Uterus (tissue), 4 donors: ENCODE measurements at places on chromosomes 7 and 10. TPM values are rescaled to one million over a fixed set of nuclear protein-coding genes. Genes with fewer than 3 reads are reported as not detected.

GRCh38 chr10:37856881-37857286 is 526 bp downstream of the ZNF248 start:
- H3K27ac ChIP-seq: peak overlapping the region; percentile 100
- DNase-seq: peak; percentile 34
- H3K4me3 ChIP-seq: peak overlapping the region; percentile 64
- peaks cover 4% of the 10 kb centered on the region for H3K4me1 ChIP-seq

- no peaks in the 10 kb centered on the region for H3K27me3 ChIP-seq
- H3K36me3 ChIP-seq: no peaks in the 10 kb centered on the region
- no peak overlapping the region for H3K27ac ChIP-seq
- H3K4me3 ChIP-seq: no peak overlapping the region
Measured at GRCh38 chr7:107833684-107834106, 30.7 kb upstream of the SLC26A3 start.

DNA sequence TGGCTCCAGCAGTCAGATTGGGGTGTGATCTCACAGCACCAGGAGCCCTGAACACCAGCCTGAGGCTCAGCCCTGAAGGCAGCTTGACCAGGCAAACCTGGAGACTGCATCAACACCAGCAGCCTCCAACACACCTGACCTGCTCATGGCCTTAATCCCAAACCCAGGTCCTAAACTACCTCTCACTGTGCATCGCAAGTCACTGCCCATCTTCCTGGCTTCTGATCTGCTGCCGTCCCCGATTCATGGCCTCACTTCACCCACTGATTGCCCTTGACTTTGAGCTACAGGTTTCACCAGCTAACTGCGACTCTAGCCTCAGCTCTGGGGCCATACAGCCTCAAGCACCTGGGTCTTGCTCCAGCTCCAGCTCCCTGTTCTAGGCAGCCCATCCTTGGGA is 49.1 kb downstream of the PARP12 start:
- no peaks in the 10 kb centered on the region for H3K36me3 ChIP-seq
- no peak for DNase-seq
- H3K27me3 ChIP-seq: no peaks in the 10 kb centered on the region
- no peak overlapping the region for H3K4me3 ChIP-seq
- H3K27ac ChIP-seq: no peak overlapping the region

DNA sequence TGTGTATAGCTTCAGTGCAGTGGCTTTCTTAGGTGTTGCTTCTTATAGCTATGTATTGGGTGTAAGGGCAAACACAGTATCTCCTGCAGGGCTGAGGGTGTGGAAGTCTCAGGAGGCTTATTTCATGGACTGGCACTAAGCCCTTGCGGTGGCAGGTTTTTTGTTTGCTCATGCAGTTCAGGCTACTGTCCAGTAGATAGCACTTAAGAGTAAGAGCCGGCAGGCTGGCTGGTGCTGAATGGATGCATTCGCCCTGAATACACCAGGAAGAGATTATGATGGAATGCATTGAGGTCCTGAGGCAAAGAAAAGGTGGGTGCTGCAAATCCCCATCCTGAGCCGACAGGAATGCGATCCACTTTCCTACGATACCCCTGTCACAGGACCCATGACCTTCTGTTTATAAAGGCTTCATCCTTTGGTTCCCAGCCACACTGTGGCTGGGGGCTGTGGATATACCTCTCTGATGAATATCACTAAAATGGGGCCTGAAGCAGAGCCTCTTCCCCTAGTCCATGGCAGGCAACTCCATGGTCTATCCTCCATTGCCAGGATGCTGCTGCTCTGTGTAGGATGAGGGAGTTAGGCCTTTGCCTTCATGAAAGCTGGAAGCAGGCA is 44.9 kb downstream of the ANXA8 start:
- H3K4me1 ChIP-seq: no peaks in the 10 kb centered on the region
- H3K27me3 ChIP-seq: no peaks in the 10 kb centered on the region
- no peaks in the 10 kb centered on the region for H3K36me3 ChIP-seq

- peak overlapping the region; percentile 90 for H3K27ac ChIP-seq
- H3K27me3 ChIP-seq: no peaks in the 10 kb centered on the region
- DNase-seq: peak; percentile 27
- H3K4me1 ChIP-seq: no peaks in the 10 kb centered on the region
- peak overlapping the region; percentile 59 for H3K4me3 ChIP-seq
Measured at GRCh38 chr7:114086914-114087652, 168.3 kb upstream of the PPP1R3A start.

CTNNA3 gene
- 6.9 TPM for total RNA-seq

GPNMB gene
- 127 TPM for total RNA-seq

- H3K27me3 ChIP-seq: no peaks in the 10 kb centered on the region
- peak overlapping the region; percentile 41 for H3K27ac ChIP-seq
Measured at GRCh38 chr10:103123282-103124024, 69.6 kb downstream of the NT5C2 start.

- DNase-seq: no peak
- no peak overlapping the region for H3K4me3 ChIP-seq
- H3K4me1 ChIP-seq: no peaks in the 10 kb centered on the region
- peaks cover 2% of the 10 kb centered on the region for H3K36me3 ChIP-seq
- H3K27me3 ChIP-seq: no peaks in the 10 kb centered on the region
Measured at GRCh38 chr10:27065084-27065483, 35.2 kb downstream of the ANKRD26 start.

DNA sequence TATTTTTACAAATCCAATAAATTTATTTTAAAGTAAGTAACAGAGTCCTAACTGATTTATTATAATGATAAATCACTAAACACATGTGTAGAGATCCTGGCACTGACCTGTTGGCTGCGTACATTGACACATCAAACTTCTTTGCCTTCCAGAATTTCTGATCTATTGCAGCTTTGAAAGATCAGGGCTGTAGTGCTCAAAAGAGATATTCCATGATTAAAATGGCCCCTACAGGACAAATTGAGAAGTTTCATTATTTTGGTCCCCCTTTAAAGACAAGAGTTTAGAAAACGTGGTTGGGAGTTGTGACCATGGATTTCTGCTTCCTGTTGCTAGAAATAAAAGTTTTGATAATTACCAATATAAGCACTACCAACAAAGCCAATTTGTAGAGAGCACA is 87.7 kb upstream of the PDK4 start:
- H3K27ac ChIP-seq: no peak overlapping the region
- no peaks in the 10 kb centered on the region for H3K4me1 ChIP-seq
- no peak for DNase-seq
- H3K27me3 ChIP-seq: no peaks in the 10 kb centered on the region

DNA sequence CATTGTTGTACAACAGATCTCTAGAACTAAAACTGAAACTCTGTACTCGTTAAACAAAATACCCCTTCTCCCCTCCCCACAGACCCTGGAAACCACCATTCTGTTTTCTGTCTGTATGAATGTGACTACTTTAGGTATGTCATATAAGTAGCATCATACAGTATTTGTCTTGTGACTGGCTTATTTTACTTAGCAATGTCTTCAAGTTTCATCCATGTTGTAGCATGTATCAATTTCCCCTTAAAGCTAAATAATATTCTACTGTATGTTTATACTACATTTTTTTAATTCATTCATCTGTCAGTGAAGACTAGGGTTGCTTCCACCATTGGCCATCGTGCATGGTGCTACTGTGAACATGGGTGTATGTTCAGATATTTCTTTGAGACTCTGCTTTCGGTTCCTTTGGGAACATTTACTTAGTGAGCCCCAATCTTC is 71.2 kb upstream of the RPA3 start:
- H3K27me3 ChIP-seq: no peaks in the 10 kb centered on the region
- no peaks in the 10 kb centered on the region for H3K36me3 ChIP-seq
- no peak overlapping the region for H3K27ac ChIP-seq

URGCP gene
- total RNA-seq: 34.3 TPM

DLD gene
- total RNA-seq: 60.9 TPM

PAPSS2 gene
- total RNA-seq: 16.2 TPM

- H3K4me3 ChIP-seq: no peak overlapping the region
- no peak for DNase-seq
- H3K4me1 ChIP-seq: no peaks in the 10 kb centered on the region
- H3K27ac ChIP-seq: no peak overlapping the region
Measured at GRCh38 chr10:52871191-52871843, 98.7 kb upstream of the MBL2 start.

DEPP1 gene
- 8.2 TPM for total RNA-seq

LRRN3 gene
- 0.12 TPM for total RNA-seq

- no peaks in the 10 kb centered on the region for H3K4me1 ChIP-seq
- H3K4me3 ChIP-seq: no peak overlapping the region
- no peaks in the 10 kb centered on the region for H3K36me3 ChIP-seq
Measured at GRCh38 chr10:77641788-77642397, 4.3 kb upstream of the KCNMA1 start.

TUBAL3 gene
- total RNA-seq: not detected

SAMD9 gene
- 11.6 TPM for total RNA-seq

TRPV5 gene
- not detected for total RNA-seq

DNA sequence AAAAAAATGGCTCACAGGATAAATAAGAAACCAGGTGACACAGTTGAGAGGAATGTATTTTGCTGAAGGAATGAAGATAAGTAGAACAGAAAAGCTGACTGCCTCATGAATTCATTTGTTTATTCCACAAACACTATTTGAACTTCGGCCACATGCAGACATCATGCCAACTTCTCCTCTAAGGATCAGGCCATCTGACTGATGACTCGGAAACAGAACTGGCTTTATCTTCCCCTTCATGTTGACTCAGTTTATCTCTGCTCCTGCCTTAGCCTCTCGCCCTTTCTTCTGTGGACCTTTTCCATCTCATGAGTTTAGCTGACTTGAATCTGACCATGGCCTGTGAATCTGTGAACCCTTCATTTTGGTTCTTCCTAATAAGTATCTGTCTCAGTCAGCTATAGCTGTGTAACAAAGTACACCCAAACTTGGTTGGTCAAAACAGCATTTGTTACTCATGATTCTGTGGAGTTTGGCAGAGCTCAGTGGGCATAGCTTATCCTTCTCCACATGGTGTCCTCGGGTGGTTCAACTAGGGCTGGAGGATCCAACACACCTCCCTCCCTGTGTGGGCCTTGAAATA is 44.0 kb upstream of the GRID1 start:
- no peaks in the 10 kb centered on the region for H3K36me3 ChIP-seq
- H3K4me3 ChIP-seq: no peak overlapping the region
- peak overlapping the region; percentile 29 for H3K27ac ChIP-seq
- DNase-seq: no peak
- no peaks in the 10 kb centered on the region for H3K4me1 ChIP-seq
- no peaks in the 10 kb centered on the region for H3K27me3 ChIP-seq

DNA sequence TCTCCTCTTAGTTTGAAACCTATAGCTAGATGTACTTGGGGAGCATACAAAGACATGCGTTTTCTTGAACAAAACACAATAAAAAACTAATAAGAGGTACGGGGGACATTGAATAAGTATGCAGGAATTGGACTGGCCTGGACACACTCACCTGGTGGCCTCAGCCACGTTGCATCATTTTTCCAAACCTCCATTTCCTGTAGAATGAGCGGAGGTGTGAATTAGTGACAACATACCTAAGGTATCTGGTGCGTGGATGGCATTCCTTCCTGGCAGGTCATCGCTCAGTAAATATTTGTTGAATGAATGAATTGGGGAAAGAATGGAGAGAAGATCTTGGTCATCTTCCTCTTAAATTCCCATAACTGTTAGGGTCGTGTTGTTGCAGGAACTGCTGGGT is 103.2 kb upstream of the CTBP2 start:
- H3K36me3 ChIP-seq: no peaks in the 10 kb centered on the region
- H3K27ac ChIP-seq: no peak overlapping the region
- H3K4me1 ChIP-seq: no peaks in the 10 kb centered on the region
- no peak for DNase-seq
- no peak overlapping the region for H3K4me3 ChIP-seq

ARHGEF5 gene
- total RNA-seq: 5.6 TPM

GRCh38 chr7:71021131-71021530 is 110.8 kb upstream of the GALNT17 start:
- DNase-seq: no peak
- no peak overlapping the region for H3K27ac ChIP-seq
- H3K4me1 ChIP-seq: no peaks in the 10 kb centered on the region
- H3K27me3 ChIP-seq: no peaks in the 10 kb centered on the region
